ENCODE measurements at places on chromosomes 16 and 17.

DNA sequence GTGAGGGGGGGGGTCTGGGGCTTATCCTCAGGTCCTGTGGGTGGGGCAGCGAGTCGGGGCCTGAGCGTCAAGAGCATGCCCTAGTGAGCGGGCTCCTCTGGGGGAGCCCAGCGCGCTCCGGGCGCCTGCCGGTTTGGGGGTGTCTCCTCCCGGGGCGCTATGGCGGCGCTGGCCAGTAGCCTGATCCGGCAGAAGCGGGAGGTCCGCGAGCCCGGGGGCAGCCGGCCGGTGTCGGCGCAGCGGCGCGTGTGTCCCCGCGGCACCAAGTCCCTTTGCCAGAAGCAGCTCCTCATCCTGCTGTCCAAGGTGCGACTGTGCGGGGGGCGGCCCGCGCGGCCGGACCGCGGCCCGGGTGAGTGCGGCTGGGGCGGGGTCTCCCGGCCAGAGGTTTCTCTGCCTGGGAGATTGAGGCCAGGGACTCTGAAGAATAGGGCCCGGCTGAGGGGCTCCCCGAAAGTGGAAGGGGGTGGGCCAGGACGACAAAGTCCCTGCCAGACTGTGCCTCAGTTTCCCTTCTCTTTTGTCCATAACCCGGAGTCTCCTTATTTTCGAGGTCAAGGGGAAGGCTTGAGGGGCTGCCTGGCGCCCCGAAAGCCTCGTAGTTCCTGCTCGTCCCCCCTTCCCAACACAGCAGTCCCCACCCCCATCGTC is at the start of gene FGF11:
TSS of gene FGF11 (plus strand) at position 51 of the 651 bp plus-strand sequence. CDS start at position 160, 109 bp downstream.
- no peak within 1 kb of the TSS for H3K27ac ChIP-seq
- H3K4me1 ChIP-seq = peaks cover 28% of the 10 kb centered on the region
- H3K36me3 ChIP-seq = no peaks in the 10 kb centered on the region
- no peak for DNase-seq

DNA sequence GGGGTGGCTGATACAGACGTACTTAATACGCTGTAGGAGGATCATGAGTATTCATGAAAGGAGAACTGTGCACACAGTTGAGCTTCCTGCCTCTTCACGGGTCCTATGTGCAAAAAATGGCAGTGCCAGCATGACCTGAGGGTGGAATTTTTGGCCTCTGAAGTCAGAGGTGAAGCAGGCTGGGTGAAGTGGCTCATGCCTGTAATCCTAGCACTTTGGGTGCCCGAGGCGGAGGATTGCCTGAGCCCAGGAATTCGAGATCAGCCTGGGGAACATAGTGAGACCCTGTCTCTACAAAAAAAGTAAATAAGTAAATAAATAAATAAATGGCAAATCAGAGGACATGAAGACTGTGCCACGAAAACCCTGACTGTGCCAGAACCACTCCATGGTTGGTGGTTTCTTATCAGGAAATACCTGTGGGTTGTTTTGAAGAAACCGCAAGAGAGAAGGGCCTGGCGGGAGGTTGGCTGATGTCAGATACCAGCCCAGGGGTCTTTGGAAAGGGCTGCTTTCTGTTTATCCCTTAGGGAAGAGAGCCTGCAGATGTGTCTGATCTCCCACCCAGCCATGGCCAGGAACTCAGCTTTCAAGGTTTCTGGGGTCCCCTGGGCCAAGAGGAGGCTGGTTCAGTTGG is 3.4 kb downstream of the ASPSCR1 start:
- H3K27ac ChIP-seq = no peak overlapping the region
- H3K4me3 ChIP-seq = no peak overlapping the region
- no peaks in the 10 kb centered on the region for H3K36me3 ChIP-seq
- DNase-seq = no peak
- peaks cover 5% of the 10 kb centered on the region for H3K4me1 ChIP-seq

DNA sequence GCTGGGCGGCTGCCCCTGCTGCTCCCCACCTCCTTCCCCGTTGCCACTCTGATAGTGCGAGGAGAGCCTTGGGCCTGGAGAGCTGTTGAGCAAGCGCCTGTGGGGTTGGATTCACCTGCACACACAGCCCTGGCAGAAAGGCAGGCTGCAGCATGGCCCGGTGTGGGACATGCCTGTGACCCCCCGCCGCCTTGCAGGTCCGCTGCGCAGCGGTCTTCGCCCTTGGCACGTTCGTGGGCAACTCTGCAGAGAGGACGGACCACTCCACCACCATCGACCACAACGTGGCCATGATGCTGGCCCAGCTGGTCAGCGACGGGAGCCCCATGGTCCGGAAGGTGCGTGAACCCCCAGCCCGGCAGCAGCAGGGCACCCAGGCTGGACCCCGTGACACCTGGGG is 106.8 kb upstream of the CHMP6 start:
- no peaks in the 10 kb centered on the region for H3K36me3 ChIP-seq
- no peaks in the 10 kb centered on the region for H3K4me1 ChIP-seq
- H3K27ac ChIP-seq = no peak overlapping the region
- no peaks in the 10 kb centered on the region for H3K27me3 ChIP-seq

DNA sequence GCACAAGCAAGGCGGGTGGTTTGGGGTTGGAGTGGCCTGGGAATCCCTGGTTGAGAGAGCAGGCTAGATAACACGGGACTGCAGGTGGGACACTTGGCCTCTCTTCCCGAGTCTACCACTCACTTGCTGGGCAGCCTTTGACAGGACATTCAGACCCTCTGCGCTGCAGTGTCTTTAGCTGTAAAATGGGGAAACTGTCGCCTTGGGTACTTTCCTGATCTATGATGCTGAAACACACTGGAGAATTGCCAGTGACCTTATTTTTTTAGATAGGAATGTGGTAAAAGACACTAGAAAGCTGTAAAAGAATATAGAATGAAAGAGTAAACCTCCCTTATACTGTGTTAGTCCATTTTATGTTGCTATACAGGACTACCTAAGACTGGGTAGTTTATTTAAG is 30.5 kb downstream of the KSR1 start:
- no peak for DNase-seq
- H3K27ac ChIP-seq = no peak overlapping the region
- peaks cover 2% of the 10 kb centered on the region for H3K36me3 ChIP-seq
- H3K4me1 ChIP-seq = no peaks in the 10 kb centered on the region
- H3K27me3 ChIP-seq = no peaks in the 10 kb centered on the region

- no peak overlapping the region for H3K4me3 ChIP-seq
- H3K4me1 ChIP-seq = peaks cover 12% of the 10 kb centered on the region
- H3K36me3 ChIP-seq = peaks cover 4% of the 10 kb centered on the region
- H3K27me3 ChIP-seq = no peaks in the 10 kb centered on the region
- H3K27ac ChIP-seq = no peak overlapping the region
- no peak for DNase-seq
These were observed 3.8 kb downstream of the LGALS9 start for GRCh38 chr17:27634776-27635175.

DNA sequence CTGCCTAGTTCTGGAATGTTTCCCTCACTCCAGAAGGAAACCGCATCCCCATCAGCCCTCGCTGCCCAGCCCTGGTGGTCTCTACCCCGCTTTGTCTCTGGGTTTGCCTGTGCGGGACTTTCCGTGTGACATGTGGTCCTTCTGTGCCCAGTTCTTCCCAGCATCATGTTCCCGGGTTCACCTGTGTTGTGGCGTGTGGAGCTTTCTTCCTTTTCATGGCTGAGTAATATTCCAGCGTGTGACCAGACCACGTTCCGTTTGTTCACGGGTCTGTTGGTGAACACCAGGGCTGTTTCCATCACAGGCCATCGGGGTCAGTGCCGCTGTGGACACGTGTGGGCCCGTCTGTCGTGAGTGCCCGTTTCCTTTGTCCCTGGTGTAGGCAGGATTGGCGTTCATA is 32.1 kb downstream of the CACNA1H start:
- no peaks in the 10 kb centered on the region for H3K27me3 ChIP-seq
- H3K27ac ChIP-seq = no peak overlapping the region
- no peak overlapping the region for H3K4me3 ChIP-seq
- peaks cover 4% of the 10 kb centered on the region for H3K4me1 ChIP-seq
- no peak for DNase-seq
- no peaks in the 10 kb centered on the region for H3K36me3 ChIP-seq

GRCh38 chr16:87690911-87691685 is 74.7 kb downstream of the KLHDC4 start:
- H3K27me3 ChIP-seq = no peaks in the 10 kb centered on the region
- no peaks in the 10 kb centered on the region for H3K4me1 ChIP-seq
- H3K36me3 ChIP-seq = no peaks in the 10 kb centered on the region
- no peak overlapping the region for H3K27ac ChIP-seq
- H3K4me3 ChIP-seq = no peak overlapping the region

- H3K27me3 ChIP-seq = no peaks in the 10 kb centered on the region
- DNase-seq = peak; percentile 58
- no peak overlapping the region for H3K4me3 ChIP-seq
- no peaks in the 10 kb centered on the region for H3K36me3 ChIP-seq
These were observed 135.0 kb downstream of the CDK5R1 start for GRCh38 chr17:32621612-32622312.

DNA sequence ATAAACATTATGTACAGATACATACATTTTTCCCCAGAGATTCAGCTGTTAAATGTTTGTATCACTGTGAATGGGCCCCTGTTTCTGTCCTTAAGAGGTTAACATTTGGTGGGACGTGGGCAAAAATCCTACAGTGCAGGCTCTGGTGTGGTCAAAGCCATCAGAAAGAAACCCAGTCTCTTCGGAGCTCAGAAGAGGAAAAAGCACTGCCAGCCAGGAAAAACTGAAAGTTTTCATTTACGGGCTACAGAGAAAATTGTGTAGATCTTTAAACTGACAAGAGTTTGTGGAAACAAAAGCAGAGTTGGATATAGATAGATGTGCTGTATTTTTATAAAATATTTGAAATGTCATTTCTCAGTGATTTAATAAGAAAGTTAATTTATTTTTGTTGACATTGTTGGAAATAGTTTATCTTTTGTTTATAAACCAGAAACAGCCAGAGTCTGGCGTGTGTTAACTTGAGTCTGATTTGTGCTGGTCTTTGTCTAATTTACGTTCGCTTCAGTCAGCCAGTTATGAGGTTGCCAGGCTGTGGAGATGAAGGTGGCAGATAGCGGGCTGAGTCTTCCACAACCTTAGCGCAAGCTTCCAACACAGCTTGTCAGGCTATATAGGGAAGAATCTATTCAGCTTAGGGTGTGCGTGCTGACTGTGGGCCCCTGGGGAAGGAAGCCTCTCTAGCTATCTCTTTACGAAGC is 9.5 kb upstream of the TEKT3 start:
- H3K27ac ChIP-seq = no peak overlapping the region
- peaks cover 9% of the 10 kb centered on the region for H3K27me3 ChIP-seq
- H3K36me3 ChIP-seq = no peaks in the 10 kb centered on the region
- H3K4me3 ChIP-seq = no peak overlapping the region

DNA sequence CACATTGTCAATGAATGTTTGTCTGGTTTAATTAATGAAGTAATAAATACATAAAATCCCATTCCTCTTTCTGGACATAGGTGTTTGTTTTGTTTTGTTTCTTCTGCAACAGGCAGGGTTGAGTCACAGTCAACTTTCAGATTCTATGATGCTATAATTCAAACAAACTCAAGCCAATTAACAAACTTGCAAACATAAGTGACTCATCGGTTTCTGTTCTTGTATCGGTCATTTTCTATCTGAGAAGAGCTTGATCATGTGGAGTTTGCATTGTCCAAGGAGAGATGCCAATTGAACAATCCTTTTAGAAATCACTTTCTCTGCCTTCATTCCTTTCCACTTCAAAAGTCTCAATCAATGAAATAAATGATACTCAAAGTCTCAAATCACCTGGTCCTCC is 294.2 kb upstream of the C16orf82 start:
- no peaks in the 10 kb centered on the region for H3K27me3 ChIP-seq
- no peak overlapping the region for H3K4me3 ChIP-seq
- no peaks in the 10 kb centered on the region for H3K36me3 ChIP-seq
- DNase-seq = no peak
- no peak overlapping the region for H3K27ac ChIP-seq
- H3K4me1 ChIP-seq = no peaks in the 10 kb centered on the region

DNA sequence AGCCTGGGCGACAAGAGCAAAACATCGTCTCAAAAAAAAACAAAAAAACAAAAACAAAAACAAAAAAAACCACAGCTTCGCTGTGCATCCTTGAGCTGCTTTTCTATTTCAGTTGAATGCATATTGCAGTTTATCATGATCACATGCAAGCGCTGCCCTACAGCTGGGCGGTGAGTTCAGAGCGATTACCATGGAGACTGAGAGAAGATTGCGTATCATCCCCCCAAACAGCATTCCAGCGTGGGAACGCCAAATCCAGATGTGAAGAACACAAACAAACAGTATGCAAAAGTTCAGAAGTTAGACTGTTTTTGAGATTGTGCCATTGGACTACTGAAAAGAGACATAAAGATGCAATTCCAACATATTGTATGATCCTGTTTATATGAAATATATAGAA is 15.1 kb upstream of the SLC52A1 start:
- H3K27me3 ChIP-seq = no peaks in the 10 kb centered on the region
- no peaks in the 10 kb centered on the region for H3K36me3 ChIP-seq
- H3K4me1 ChIP-seq = peaks cover 6% of the 10 kb centered on the region
- H3K27ac ChIP-seq = no peak overlapping the region

GRCh38 chr16:11161974-11162373 is 94.0 kb downstream of the SOCS1 start:
- no peaks in the 10 kb centered on the region for H3K27me3 ChIP-seq
- H3K4me3 ChIP-seq = no peak overlapping the region
- no peak overlapping the region for H3K27ac ChIP-seq
- no peaks in the 10 kb centered on the region for H3K36me3 ChIP-seq
- no peaks in the 10 kb centered on the region for H3K4me1 ChIP-seq

DNA sequence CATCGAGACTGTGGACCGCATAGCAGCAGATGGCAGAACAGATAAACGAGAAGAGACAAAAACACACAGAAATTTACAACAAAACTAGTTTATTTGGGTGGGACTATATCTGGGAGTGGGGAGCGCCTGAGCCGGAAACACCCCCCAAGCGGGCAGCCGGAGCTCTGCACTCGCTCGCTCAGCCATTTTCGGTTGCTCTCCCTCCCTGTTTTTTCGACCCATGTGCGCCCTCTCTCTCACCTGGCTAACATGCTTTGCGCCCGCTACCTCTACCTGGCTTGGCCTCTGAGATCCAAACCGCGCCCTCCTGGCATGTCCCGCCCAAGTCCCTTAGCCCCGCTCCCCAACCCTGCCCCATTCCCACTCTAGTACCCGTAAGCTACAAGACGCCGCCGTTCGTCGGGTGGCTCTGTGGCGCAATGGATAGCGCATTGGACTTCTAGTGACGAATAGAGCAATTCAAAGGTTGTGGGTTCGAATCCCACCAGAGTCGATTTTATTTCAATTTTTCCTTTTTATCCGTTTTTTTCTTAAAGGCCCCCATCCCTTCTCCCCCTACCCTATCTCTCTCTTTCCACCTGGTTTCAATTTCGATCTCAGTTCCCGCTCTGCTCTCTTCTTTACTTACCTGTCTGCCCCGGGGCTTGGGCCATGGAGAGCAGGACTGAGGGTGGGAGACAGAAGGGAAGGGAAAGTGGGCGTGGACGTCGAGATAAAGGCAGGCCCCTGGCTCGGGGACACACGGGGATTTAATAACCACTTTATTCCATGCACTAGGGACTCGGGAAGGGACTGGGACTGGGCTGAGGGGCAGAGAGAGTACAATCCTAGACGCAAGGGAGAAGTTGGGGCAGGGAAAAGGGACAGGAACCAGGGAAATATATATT is 2.4 kb upstream of the ALOXE3 start:
- peak; percentile 72 for DNase-seq
- H3K4me1 ChIP-seq = peaks cover 45% of the 10 kb centered on the region
- H3K27me3 ChIP-seq = peaks cover 24% of the 10 kb centered on the region
- H3K27ac ChIP-seq = no peak overlapping the region

- H3K27me3 ChIP-seq = no peaks in the 10 kb centered on the region
- peaks cover 14% of the 10 kb centered on the region for H3K4me1 ChIP-seq
- peak; percentile 97 for DNase-seq
- peak within 1 kb of the TSS; percentile 92 for H3K4me3 ChIP-seq
These were observed at the start of gene NSRP1 for GRCh38 chr17:30116661-30117551. Gene NSRP1, plus strand, starts transcription at chr17:30116816. Its CDS starts 28 bp downstream, at chr17:30116844.

- H3K27me3 ChIP-seq = no peaks in the 10 kb centered on the region
- no peak overlapping the region for H3K27ac ChIP-seq
- no peak overlapping the region for H3K4me3 ChIP-seq
- DNase-seq = no peak
- peaks cover 43% of the 10 kb centered on the region for H3K36me3 ChIP-seq
These were observed 11.7 kb downstream of the SLC7A6OS start for GRCh38 chr16:68298907-68299561.
